ENCODE measurements at places on chromosomes 16 and 17.

GRCh38 chr16:81457326-81458133 lies 12.9 kb downstream of the CMIP start:
- DNase-seq, result peak; percentile 94

DNA sequence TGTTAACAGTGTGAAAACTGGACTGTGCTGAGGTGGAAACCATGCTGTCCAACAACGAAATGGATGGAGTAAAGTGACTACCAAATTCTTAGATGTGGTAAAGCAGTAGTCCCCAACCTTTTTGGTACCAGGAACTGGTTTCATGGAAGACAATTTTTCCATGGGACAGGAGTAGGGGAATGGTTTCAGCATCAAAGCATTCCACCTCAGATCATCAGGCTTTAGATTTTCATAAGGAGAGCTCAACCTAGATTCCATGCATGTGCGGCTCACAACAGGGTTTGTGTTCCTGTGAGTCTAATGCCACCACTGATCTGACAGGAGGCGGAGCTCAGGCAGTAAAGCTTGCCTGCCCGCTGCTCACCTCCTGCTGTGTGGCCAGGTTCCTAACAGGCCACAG lies 11.5 kb downstream of the SLX4 start:
- DNase-seq, result no peak

- DNase-seq, result no peak
Observed at GRCh38 chr17:2897605-2898004, 101.4 kb downstream of the RAP1GAP2 start.

DNA sequence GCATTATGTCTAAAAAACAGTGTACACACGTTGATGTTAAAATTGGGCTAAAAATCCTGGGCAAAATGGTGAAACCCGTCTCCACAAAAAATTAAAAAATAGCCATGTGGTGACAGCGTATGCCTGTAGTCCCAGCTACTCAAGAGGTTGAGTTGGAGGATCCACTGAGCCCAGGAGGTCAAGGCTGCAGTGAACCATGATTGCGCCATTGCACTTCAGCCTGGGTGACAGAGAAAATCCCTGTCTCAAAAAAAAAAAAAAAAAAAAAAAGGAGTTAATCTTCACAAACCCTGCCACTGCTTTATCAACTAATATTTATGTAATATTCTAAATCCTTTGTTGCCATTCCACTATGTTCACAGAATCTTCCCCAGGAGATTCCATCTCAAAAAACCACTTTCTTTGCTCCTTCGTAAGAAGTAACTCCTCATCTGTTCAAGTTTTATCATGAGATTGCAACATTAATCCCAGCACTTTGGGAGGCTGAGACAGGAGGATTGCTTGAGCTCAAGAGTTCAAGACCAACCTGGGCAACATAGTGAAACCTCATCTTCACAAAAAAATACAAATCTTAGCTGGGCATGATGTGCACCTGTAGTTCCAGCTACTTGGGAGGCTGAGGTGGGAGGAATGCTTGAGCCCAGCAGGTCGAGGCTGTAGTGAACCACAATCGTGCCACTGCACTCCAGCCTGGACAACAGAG lies 1.9 kb upstream of the C16orf87 start:
- DNase-seq, result no peak

- DNase-seq, result no peak
Observed at GRCh38 chr16:3934491-3935181, 54.1 kb upstream of the CREBBP start.

GRCh38 chr17:43648916-43649315 lies 12.8 kb downstream of the MEOX1 start:
- no peak for DNase-seq

DNA sequence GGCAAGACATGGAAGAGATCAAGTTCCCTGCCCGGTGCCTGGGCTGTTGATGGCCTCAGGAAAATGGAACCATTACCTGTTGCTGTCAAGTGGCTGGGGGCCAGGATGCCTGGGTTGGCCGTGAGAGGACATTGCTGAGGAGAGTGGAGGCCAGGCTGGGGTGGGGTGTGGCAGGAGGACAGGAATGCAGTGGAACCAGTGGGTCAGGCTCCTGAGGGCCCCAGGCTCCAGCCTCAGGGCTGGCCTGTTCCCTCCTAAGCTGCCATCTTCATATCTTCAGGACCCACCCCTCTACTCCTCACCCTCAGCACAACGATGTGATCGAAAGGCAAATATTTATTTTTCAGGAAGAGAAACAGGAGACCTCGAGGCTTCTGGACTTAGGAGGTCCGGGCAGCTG lies 8.5 kb upstream of the YPEL3 start:
- DNase-seq, result no peak

DNA sequence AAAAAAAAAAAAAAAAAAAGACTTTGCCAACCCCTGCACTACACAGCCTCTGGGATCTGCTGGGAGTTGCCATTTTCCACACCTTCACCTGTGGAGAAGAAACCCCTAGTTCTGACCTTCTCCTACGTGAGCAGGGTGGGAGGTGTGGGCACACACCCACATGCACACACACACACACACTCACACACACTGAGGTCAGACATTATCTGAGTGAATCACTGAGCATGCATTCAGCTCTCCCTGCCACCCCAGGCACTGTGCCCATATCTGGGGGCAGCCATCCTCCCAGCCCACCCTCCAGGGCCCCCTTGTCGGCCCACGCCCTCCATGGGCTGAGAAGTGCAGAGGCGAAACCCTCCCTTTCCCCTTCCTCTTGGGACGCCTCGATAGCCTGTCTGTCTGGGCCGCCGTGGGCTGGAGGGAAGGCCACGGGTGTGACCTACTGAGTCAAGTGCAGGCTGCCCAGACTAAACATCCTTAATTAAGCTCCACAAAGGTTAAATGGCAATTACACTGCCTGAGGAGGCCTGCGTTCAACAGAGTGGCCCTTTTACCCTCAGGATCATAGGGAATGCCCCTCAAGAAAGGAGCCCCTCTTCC lies 143.8 kb downstream of the C16orf95 start:
- no peak for DNase-seq

- DNase-seq, result no peak
Observed at GRCh38 chr16:86449446-86450095, 60.8 kb upstream of the FOXF1 start.

DNA sequence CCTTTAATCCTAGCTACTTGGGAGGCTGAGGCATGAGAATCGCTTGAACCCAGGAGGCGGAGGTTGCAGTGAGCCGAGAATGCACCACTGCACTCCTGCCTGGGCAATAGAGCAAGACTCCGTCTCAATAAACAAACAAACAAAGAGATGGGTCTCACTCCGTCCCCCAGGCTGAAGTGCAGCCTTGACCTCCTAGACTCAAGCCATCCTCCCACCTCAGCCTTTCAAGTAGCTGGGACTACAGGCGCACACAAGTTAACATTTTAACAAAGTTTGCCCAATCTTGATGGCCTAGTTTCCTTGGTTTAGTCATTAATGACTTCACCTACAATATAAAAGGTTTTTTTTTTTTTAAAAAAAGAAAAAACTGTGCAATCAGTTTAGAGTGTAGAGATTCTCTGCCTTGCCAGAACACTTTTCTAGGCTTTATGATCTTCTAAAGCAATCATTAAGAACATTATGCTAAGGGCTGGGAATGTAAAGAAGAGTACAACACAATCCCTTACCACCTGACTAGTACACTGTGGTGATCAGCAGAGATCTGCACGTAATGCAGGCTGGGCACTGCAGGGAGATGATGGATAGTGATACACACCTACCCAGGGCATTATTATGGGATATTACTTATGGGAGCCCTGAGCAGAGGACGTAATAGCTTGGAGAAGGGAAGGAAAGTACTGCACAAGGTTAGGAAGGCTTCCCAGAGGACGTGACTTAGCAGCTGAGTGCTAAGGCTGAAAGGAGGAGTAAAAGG lies 6.9 kb downstream of the GOT2 start:
- no peak for DNase-seq

- no peak for DNase-seq
Observed at GRCh38 chr17:51845776-51846175, 312.7 kb downstream of the CA10 start.

GRCh38 chr16:9837481-9837880 lies 344.7 kb downstream of the GRIN2A start:
- DNase-seq, result no peak

DNA sequence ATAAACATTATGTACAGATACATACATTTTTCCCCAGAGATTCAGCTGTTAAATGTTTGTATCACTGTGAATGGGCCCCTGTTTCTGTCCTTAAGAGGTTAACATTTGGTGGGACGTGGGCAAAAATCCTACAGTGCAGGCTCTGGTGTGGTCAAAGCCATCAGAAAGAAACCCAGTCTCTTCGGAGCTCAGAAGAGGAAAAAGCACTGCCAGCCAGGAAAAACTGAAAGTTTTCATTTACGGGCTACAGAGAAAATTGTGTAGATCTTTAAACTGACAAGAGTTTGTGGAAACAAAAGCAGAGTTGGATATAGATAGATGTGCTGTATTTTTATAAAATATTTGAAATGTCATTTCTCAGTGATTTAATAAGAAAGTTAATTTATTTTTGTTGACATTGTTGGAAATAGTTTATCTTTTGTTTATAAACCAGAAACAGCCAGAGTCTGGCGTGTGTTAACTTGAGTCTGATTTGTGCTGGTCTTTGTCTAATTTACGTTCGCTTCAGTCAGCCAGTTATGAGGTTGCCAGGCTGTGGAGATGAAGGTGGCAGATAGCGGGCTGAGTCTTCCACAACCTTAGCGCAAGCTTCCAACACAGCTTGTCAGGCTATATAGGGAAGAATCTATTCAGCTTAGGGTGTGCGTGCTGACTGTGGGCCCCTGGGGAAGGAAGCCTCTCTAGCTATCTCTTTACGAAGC lies 9.5 kb upstream of the TEKT3 start:
- no peak for DNase-seq

GRCh38 chr17:13619462-13619861 lies 17.7 kb upstream of the HS3ST3A1 start:
- no peak for DNase-seq

DNA sequence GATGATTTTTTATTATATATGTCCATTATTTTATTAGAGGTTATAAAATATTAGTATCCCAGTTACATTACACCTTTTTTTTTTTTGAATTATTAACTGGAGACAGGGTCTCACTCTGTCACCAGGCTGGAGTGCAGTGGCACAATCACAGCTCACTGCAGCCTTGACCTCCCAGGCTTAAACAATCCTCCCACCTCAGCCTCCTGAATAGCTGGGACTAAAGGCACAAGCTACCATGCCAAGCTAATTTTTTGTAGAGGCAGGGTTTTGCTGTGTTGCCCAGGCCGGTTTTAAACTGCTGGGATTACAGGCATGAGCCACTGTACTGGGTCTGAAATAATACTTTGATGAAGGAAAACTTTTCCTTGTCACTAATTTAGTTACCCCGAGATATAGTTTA lies 63.6 kb downstream of the VMP1 start:
- DNase-seq, result no peak

DNA sequence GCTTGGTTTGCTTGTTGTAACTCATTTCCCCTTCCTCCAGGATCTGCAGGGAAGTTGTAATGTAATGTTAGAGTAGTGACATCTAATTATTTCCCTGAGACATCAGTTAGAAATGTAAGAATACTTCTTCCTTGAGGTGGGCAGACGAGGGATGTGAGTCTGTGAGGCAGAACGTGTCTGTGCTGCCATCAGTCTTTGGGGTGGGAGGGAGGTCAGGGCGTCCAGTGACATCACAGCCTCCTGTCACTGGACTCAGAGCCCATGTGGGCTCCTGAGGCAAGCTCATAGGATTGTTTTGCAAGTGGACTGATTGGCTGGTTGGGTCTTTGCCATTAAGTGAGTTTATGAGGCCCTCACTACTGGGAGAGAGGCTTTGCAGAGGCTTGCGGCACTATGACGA lies 188.8 kb downstream of the CCDC182 start:
- DNase-seq, result no peak

DNA sequence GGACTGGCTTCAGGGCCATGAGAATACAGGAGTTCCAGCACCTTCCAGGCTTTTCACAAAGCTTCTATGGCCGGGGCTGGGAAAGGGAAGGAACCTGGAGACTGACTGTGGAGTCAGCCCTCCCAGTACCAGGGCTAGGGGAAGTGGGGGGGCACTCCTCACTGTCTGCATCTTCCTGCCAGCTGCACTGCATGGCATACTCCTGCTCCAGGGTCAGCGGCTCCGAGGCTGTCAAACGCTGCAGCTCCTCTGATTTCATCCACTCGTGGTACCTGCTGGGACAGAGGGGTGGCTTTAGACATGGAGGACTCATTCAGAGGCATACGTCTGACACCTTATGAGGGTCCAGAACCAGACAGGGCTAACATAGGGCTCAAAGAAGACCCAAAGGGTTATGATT lies 2.7 kb downstream of the NAT9 start:
- no peak for DNase-seq

DNA sequence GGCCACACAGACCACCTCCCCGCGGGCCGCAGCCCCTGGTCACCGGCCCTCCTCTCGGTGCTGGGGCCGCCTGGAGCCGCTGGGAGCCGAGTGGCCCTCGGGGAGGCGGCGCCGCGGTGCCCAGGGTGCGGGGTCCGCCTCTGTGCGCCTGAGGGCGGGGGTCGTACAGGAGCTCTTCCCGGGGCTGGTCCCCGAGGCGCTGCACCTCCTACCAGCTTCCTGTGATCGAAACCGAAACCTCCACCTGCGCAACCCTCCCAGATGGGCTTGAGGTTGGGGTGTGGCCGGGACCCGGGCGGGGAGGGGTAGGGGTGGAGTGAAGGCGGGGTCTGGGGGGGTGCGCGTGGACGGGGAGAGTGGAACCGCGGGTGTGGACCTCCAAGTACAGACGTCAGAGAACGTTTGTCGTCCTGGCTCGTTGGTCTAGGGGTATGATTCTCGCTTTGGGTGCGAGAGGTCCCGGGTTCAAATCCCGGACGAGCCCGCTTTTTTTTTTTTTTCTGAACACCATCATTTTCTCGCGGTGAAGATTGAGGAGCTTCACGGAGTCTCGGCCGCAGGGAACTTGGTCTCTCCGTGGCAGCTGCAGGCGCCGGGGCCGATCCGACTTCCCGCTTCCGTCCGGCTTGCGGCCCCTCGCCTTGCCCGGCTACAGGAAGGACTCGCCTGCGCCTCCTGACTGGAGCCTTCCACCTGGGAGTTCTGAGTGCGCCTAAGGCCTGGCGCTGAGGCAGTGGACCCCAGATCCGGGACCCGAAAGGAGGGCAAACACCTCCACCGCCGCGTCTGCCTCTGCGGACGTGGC lies 23.9 kb downstream of the ZNF213 start:
- peak; percentile 94 for DNase-seq

DNA sequence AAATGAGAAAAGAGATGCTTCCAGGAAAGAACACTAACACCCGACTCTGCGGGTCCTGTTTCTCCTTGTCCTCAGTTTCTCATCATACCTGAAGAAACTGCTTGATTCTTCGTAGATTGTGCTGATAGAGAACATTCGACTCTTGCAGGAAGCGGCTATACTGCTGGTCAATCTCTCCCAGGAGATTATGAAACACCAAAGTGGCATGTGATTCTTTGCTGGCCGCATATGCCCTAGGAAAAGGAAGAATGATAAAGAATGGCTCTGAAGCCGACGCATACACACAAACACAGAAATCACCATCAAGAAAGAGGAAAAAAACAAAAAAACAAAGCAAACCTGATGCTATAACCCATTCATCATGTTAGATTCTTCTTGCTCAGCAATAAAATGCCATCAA lies 41.8 kb downstream of the STAT3 start:
- DNase-seq, result no peak

- DNase-seq, result no peak
Observed at GRCh38 chr16:30660424-30661261, 2.4 kb downstream of the FBRS start.

GRCh38 chr16:4624827-4625559 lies 367 bp downstream of the MGRN1 start:
- DNase-seq, result peak; percentile 68

Data from GM03348 (cell line).